ENCODE measurements at places on chromosomes 5 and 9. TPM values are rescaled to one million over a fixed set of nuclear protein-coding genes. Genes with fewer than 3 reads are reported as not detected.

The EGFL7 gene
- 14.7 TPM for total RNA-seq

The CDX1 gene
- total RNA-seq = not detected

The PCDHGA11 gene
- 2.7 TPM for total RNA-seq

The CDKN2A gene
- total RNA-seq = 12.8 TPM

The FAM151B gene
- total RNA-seq = 1.3 TPM

The ARL14EPL gene
- not detected for total RNA-seq

The OR1J2 gene
- total RNA-seq = not detected

The MLANA gene
- total RNA-seq = not detected

The ZNF622 gene
- 35.8 TPM for total RNA-seq

The PRDM9 gene
- not detected for total RNA-seq

The PPP1R26 gene
- total RNA-seq = 15.1 TPM

The ERBIN gene
- total RNA-seq = 51.3 TPM

The SLC4A9 gene
- 0.04 TPM for total RNA-seq

The STC2 gene
- total RNA-seq = 10.2 TPM

The BTNL8 gene
- total RNA-seq = not detected

The PCDHGC5 gene
- 0.42 TPM for total RNA-seq

The C5orf46 gene
- 0.65 TPM for total RNA-seq

The MARVELD2 gene
- total RNA-seq = 23.1 TPM

The HMMR gene
- 31.0 TPM for total RNA-seq

The LECT2 gene
- total RNA-seq = not detected

The LHX3 gene
- total RNA-seq = not detected

The ADAMTS2 gene
- not detected for total RNA-seq

The KIAA0825 gene
- total RNA-seq = 1.1 TPM

The FOXD4 gene
- 0.10 TPM for total RNA-seq

The EIF4E1B gene
- total RNA-seq = not detected

The PSIP1 gene
- 46.9 TPM for total RNA-seq

The CHSY3 gene
- total RNA-seq = 0.78 TPM

The NSUN2 gene
- total RNA-seq = 102 TPM

The PALM2AKAP2 gene
- 8.9 TPM for total RNA-seq

The IER5L gene
- total RNA-seq = 10.7 TPM

The IRX2 gene
- 18.2 TPM for total RNA-seq

The EQTN gene
- total RNA-seq = 0.27 TPM

The ZNF483 gene
- 1.8 TPM for total RNA-seq

The SPINK9 gene
- total RNA-seq = not detected

The F2RL1 gene
- total RNA-seq = 77.5 TPM

The AQP7 gene
- total RNA-seq = not detected

The STPG3 gene
- not detected for total RNA-seq

The SPATA31E1 gene
- total RNA-seq = not detected

The GFPT2 gene
- 0.07 TPM for total RNA-seq

The FRRS1L gene
- total RNA-seq = 0.04 TPM

The ANKRD34B gene
- total RNA-seq = not detected

The RBM27 gene
- total RNA-seq = 25.4 TPM

The CTXN3 gene
- not detected for total RNA-seq

The PCDHB15 gene
- total RNA-seq = 0.04 TPM

The CATSPER3 gene
- total RNA-seq = 0.10 TPM
